ENCODE measurements at places on chromosomes 11 and 22. TPM values are rescaled to one million over a fixed set of nuclear protein-coding genes. Genes with fewer than 3 reads are reported as not detected.

Gene KAT5
- 92.2 TPM for total RNA-seq

Gene KRTAP5-7
- total RNA-seq = 0.22 TPM

Gene TNNT3
- total RNA-seq = 1.5 TPM

Gene RAPSN
- 0.23 TPM for total RNA-seq

Gene KRTAP5-1
- not detected for total RNA-seq

Gene OR6T1
- total RNA-seq = not detected

Gene POU2AF2
- 0.38 TPM for total RNA-seq

Gene FOLR2
- total RNA-seq = 4.5 TPM

Gene OR52H1
- total RNA-seq = 1.1 TPM

Gene ZBTB44
- 60.9 TPM for total RNA-seq

Gene MACROD1
- total RNA-seq = 40.3 TPM

Gene TIMM10B
- 21.8 TPM for total RNA-seq

Gene P2RY6
- total RNA-seq = 0.23 TPM

- DNase-seq = no peak
Measured at GRCh38 chr22:38886333-38886732, 14.3 kb upstream of the CBX6 start.

DNA sequence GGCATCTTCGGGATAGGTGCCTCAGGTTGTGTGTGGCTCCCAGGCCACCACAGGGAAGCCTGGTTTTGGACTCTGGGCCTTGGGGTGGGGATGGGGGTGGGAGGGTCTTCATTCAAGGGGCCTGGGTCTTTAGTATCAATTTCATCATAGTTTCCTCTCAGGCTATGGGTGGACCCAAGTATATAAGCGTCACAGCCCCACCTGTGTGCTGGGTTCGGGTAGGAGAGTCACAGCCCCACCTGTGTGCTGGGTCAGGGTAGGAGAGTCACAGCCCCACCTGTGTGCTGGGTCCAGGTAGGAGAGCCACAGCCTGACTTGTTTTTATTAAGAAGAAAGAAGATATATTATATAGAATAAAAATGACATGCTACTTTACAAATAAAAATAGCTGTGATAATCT lies 422.1 kb downstream of the BRD1 start:
- no peak for DNase-seq

DNA sequence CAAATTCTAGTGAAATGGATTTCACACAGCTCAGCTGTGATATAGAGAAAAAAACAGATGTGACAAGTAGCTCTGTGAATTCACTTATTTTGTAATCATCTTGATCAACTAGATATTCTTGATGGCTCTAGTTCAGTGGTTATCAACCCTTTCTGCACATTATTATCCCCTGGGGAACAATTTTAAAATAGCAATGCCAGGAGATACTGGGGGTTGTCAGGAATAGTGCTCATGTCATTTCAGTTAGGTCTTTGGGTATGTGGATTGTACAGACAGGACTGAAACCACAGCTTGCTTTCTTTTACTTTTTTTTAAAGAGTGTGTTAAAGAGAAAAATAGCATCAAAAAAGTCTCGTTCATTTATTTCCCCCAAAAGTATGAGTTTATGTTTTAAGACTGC lies 269.0 kb upstream of the PDGFD start:
- DNase-seq = no peak

GRCh38 chr11:77819921-77820564 lies 479 bp downstream of the RSF1 start:
- peak; percentile 60 for DNase-seq

- DNase-seq = no peak
Measured at GRCh38 chr11:116892374-116892773, 55.0 kb upstream of the APOA1 start.

DNA sequence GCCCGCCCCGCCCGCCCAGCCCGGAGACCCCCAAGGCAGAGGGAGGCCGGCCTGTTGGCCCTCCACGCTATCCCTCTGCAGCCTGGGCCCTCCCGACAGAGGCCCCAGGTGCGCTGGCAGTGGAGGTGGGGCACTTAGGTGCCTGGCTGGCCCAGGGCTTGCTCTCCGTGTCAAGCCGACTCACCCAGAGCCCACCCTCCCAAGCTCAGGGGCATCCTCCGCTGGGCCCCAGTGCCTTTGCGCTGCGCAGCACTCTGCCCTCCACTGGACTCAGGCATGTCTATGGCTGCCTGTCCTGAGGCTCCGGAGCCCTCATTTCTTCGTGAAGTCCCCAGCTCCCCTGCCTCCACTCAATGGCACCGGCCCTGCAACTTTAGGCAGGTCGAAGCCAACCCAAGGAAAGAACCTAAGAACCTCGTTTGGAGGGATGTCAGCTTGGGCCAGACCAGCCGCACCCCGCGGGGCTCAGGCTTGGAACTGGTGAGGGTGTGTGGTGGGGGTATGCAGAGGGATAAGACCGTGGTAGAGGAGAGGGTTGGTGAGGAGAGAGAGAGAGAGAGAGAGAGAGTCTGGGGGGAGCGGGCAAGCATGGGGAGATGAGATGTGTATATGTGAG lies 6.1 kb downstream of the SMIM45 start:
- DNase-seq = no peak

GRCh38 chr11:17351172-17351509 lies 459 bp upstream of the NCR3LG1 start:
- DNase-seq = no peak

- no peak for DNase-seq
Measured at GRCh38 chr11:45936511-45937054, 14.1 kb downstream of the LARGE2 start.

- DNase-seq = peak; percentile 74
Measured at GRCh38 chr11:12893787-12894672, 115.1 kb upstream of the RASSF10 start.

- DNase-seq = no peak
Measured at GRCh38 chr11:130470832-130471706, 22.6 kb downstream of the ADAMTS15 start.

DNA sequence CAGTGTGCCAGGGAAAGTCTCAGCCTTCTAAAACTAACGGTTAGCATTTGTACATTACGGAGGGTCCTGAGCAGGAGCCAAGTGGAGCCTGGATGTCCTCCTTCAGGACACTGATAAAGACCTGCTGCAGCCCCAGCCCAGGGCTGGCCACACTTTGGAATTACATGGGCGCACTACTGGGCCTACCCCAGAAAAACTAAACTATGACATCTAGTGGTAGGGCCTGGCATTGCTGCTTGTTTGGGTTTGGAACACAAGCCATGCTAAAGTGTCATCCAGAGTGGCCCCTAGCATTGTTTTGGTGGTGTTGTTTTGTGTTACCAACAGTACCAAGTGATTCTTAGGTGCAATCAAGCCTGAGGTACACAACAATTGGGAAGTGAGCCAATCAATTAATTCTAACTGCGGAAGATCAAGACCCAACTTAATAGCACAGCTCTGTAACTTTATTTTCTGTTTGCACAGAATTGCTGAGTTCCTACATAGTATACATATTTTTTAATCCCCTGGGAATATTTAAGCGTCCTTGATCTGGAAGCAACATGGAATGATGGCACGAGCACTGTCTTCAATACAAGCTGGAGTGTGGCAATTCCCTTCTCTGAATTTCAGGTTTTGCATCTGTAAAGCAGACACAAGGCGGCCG lies 340.7 kb downstream of the LARGE1 start:
- no peak for DNase-seq

DNA sequence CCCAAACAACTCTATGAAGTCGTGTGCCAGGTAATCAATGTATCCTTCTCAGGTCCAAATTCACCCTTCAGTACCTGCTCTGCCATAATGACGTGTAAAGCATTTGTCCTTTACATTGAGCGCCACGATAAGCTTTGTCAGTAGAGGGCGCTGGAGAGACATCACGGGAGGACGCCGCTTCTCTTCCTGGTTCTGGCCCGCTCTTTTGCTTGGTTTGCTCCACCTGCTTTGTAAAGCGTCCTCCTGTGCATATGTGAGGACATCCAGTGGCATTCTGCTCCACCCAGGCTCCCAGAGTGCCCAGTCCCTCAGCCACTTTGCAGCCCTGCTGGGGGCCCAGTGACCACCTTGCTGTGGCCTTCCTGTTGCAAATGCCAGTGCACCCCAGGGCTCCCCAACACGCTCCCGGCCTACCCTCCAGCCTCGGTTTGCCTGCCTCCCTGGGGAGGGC lies 61.1 kb downstream of the WT1 start:
- peak; percentile 62 for DNase-seq

DNA sequence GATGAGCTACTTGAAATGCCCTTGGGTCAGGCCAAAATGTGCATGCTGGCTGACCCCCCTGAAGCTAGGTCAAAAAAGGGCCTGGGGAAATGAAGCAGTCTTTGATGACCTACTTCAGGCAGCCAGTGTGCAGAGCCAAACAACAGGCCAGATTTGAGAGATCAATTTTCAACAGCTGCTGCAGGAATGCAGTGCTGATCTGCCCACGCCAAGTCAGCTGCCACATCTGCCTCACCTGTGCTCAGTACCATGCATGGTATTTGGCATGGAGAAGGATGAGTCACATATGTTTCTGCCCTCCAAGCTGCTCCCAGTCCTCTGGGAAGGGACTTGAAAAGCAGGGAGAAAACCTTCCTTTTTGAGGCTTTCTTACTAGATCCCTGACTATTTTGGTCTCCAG lies 35.8 kb downstream of the MTNR1B start:
- DNase-seq = no peak

GRCh38 chr11:8218409-8218808 lies 45.3 kb downstream of the LMO1 start:
- no peak for DNase-seq

- DNase-seq = no peak
Measured at GRCh38 chr22:32333141-32333768, 24.4 kb upstream of the RFPL3 start.

DNA sequence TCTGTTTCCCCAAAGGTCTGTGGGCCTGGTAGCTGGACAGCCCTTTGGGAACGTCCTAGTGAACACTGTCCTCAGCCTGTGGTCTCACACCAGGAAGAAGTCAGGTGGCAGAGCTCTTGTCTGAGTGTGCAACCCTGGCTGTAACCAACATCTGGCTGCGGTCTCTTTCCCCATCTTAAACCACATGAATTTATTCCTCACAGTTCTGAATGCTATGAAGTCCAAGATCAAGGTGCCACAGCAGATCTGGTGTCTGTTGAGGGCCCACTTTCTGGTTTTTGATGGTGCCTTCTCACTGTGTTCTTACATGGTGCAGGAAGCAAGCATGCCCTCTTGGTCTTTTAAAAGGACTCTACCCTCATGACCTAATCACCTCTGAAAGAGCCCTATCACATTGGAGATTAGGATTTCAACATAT lies 2.7 kb downstream of the UPB1 start:
- DNase-seq = no peak

GRCh38 chr11:94658386-94658785 lies 91.2 kb downstream of the PIWIL4 start:
- no peak for DNase-seq

GRCh38 chr11:71453037-71453917 lies at the start of gene NADSYN1:
TSS of gene NADSYN1 (plus strand) at chr11:71453203. CDS start at chr11:71453297, 94 bp downstream.
- peak; percentile 97 for DNase-seq

- peak; percentile 65 for DNase-seq
Measured at GRCh38 chr11:78039919-78040671, 17.0 kb upstream of the KCTD14 start.

DNA sequence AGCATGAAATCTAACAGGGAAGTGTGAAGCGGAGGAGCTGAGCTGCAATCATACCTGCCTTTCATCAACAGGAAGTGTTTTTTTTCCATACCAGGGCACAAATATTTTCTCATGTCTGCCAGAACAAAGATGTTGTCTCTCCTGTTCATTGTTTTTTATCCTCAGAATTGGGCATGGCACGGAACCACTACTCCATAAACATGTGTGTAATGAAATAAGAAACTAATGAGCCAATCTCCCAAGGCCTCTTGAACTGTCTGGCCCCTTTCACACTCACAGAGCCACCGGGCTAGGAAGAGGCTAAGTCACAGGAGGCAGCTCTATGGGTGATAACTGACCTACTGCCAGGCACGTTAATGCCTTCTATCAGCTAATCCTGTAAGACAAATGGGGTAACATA lies 124.4 kb downstream of the ETS1 start:
- no peak for DNase-seq

- peak; percentile 19 for DNase-seq
Measured at GRCh38 chr11:64716473-64717267, 6.3 kb downstream of the NRXN2 start.

- peak; percentile 77 for DNase-seq
Measured at GRCh38 chr11:20131788-20132666, 28.2 kb downstream of the DBX1 start.

DNA sequence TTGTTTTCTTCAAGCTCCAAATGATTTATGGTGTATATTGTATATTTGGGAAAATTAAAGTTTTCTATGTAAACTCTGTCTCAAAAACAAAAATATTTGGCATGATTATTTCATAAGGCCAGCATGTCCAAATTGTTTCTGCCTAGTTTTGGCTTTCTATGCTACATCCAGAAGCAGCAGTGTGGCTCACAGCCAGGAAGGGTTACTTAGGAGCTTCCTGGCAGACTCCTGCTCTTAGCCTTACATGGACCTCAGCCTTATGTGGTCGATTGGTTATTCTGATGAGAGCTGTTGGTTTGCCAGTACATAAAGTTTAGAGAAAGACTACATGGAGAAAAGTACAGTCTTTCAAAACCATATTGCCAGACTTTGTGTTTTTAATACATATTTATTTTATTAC lies 297.7 kb upstream of the FAT3 start:
- no peak for DNase-seq

DNA sequence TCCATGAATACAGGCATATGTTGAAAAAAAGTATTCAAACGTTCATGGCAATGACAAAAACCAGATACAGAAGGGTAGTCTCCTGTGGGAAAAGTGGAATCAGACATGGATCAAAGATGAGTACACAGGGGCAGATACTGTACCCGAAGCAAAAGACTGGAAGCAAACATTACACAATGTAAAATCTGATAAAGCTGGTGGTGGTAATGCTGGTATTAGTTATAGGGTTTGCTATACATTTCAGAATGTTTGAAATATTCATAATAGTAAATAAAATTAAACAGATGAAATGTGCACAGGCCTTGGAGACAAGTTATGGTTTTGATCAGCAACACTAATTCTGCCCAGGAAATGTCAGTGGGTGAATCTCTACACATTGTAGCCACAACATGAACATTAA lies 607.6 kb downstream of the SOX6 start:
- DNase-seq = no peak

GRCh38 chr11:13698132-13698531 lies 29.7 kb downstream of the FAR1 start:
- DNase-seq = no peak

GRCh38 chr22:24433001-24433827 lies 5.8 kb downstream of the ADORA2A start:
- no peak for DNase-seq

GRCh38 chr22:46006379-46007002 lies 29.5 kb upstream of the WNT7B start:
- DNase-seq = peak; percentile 96
